ENCODE measurements at places on chromosomes 16 and 17.

DNA sequence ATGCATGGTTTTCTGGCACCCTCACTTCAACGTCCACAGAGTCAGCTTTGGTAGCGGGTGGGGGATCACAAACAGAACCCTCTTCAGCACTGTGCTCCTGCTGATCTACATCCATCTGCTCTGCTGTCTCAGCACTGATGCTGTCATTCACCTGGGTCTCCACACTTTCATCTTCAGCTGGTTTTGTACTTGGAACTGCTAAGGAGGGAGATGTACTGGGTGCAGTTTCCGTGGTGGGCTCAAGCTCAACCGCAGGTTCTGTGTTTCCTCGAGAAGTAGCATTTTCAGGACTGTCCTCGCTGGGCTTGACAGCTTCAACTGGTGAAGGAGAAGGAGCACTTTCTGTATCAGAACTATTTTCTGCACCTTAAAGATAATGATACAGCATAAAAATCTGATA lies 101.8 kb downstream of the TTC19 start:
- no peak for DNase-seq

DNA sequence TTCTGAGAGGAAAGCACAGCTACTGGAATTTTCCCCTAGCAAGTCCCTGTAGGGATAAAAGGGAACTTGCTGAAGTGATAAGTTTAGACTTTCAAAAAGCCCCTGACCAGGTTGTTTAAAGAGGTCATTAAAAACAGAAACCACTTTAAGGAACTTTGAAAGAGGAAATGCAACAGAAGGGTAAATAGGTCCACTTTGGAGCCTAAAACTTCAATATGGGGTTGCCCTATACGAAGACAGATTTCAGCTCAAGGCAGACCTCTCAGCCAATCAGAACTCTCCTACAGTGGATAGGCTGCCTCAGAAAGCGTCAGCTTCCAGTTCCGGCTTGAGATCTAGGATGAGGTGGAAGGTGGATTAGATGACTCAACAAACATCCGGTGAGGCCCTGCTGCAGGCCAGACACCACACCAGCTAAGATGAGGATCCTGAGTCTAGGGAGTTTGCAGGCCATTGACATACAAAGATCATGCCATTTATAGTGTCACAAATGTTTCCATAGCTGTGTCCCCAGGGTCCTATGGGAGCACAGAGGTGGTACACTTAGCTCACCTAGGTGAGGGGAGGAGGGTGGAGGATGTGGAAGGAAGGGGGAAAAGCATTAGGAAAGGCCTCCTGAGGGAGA lies 7.9 kb upstream of the MFSD6L start:
- peak; percentile 59 for DNase-seq

DNA sequence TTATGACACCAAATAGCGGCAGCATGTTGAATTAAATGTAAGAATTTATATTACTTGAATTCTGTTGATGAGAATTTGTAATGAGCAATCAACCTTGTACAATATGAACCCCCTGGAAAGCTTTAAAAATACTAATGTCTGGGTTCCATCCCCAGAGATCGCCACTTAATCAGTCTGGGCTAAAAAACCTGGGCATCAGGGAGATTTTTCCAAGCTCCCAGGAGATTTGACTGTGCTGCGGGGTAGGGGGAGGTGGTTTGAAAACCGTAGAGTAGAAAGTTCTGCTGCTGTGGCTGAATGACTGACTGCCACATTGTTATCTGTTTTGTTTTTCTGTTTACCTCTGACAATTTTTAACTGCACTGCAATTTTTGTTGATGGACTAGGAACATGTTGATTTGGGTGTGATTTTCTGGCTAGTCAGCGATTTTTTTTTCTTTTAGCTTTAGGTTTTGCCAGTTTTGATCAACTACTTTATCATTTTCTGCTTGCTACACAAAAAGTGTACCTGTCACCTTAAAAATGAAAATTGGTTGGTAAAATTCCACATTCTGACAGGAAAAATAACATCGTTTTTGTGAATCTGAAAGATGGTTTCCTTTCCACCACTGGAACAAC lies 79.3 kb downstream of the PCTP start:
- DNase-seq = no peak

DNA sequence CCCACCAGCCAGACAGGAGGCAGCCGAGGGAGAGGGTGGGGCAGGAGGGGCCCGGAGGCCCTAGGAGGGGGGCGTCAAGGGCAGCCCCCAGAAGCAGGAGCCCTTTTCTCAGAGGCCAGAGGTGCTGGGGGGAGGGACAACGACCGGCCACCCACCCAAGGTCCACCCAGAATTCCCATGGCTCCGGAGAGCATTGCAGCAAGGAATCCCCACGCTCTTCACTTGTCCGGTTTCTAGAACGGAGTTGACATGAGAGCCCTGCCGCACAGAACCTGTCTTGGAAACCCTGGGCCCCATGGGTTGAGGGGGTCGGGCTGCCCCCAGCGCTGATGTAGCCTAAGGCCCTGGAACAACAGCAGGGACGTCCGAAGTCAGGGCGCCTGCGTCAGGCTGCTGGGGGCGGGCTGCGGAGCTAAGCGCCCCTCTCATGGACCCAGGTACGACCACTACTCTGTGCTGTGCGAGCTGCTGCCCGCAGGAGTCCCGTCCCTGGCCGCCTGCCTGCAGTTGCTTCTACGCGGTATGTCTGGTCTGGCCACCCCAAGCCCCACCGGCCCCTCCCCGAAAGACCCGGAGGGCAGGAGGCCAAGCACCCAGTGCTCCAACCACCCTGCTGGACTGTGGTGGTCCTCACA lies 11.2 kb downstream of the CYBC1 start:
- no peak for DNase-seq

DNA sequence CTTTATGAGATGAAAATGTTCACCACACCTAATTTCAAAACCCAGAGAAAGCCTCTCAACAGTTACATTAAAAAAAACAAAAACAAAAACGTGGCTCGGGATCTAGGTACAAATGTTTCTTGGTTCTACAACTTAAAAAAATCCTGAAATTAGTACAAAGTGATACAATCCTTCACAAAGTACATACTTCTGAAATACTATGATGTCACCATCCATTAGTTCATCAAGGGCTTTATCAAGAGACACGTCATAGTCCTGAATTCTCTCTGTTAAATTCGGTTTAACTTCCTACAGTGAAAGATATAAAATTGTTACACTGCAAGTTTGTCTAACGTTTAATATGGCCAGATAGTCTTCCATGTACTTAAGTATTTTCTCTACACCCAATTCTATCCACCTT lies 18.2 kb downstream of the LITAFD start:
- DNase-seq = no peak

DNA sequence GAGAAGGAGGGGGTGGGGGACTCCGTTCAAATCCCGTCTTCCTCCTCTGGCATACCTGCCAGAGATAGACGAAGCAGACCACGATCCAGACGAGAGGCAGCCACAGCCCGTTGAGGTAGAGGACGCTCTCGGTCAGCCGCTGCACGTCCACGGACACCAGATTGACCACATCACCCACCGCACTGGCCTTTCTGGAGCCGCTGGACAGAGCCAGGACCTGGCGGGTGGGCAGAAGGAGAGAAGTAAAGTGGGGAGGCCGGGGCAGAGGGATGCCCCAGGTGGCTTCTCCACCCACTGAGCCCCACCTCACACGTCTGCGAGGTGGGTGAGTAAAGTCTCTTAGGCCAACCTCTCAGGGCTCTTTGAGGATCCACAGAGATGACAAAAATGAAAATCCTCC lies 25.3 kb downstream of the ABCC6 start:
- DNase-seq = no peak

GRCh38 chr17:56939869-56940484 lies 20.9 kb downstream of the COIL start:
- peak; percentile 67 for DNase-seq

DNA sequence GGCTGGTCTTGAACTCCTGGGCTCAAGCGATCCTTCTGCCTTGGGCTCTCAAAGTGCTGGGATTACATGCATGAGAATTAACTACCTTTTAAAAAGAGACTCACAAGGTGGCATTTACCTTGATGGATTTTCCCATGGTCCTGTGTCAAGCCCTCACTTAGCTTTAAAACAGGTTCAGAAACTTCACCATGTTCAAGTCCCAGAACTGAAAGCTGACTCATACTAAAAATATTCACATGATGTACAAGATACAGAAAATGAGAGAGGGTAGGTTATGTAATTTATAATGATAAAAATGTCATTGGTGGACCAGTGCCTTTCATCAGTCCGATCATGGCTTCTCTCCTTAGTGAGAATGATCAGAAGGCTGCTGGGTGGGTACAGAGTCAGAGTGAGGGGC lies 4.3 kb upstream of the AKAP1 start:
- DNase-seq = peak; percentile 35

GRCh38 chr16:2952679-2953078 lies 11.4 kb upstream of the KREMEN2 start:
- no peak for DNase-seq

DNA sequence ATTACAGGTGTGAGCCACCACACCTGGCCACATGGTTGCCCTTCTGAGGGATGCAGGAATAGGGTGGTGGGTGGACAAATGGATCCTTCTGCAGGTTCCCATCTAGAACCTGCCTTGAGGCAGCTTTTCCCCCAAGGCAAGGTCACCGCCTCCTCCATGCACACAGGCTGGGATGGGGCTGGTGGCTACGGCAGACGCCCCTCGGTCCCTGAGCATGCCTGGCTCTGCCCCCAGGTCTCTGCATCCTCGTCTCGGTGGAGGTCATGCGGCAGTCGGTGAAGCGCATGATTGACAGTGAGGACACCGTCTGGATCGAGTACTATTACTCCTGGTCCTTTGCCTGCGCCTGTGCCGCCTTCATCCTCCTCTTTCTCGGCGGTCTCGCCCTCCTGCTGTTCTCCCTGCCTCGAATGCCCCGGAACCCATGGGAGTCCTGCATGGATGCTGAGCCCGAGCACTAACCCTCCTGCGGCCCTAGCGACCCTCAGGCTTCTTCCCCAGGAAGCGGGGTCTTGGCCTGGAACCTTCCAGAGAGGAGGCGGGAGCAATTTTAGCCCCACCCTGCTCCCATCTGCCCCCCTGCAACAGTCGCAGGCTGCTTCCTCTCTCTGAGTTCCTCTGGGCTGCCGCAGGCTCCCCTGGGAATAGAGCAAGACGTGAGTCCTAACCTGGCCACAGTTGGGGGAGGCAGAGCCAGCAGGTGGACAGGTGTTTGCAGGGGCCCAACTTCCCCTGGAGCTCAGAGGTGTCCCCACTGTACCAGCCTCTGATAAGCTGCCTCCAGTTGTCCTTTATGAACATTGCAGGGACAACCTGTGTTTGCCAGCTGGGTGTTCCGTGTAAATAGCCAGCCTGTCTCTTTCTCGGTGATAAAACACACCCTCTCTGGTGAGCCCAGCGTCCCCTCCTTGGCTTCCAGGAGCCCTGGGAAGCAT lies 11.7 kb downstream of the CACNG1 start:
- no peak for DNase-seq

DNA sequence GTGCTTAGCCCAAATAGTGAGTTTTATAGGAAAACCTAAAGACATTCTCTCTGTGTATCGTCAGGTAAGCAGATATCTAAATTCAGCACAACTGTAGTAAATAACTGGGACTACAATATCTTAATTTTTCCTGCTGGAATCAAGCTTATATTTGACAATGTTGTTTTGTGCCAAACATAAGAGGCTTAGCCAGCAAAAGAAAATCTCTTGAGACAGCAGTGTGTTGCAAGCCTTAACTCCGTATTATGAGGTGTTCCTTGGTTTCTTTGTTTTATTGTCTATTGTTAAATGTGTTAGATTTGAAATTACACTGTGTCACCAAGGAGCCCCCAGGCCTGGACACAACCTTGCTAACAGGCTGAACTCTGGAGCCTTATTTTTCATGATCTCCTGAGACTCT lies 1570.6 kb upstream of the GOT2 start:
- no peak for DNase-seq

DNA sequence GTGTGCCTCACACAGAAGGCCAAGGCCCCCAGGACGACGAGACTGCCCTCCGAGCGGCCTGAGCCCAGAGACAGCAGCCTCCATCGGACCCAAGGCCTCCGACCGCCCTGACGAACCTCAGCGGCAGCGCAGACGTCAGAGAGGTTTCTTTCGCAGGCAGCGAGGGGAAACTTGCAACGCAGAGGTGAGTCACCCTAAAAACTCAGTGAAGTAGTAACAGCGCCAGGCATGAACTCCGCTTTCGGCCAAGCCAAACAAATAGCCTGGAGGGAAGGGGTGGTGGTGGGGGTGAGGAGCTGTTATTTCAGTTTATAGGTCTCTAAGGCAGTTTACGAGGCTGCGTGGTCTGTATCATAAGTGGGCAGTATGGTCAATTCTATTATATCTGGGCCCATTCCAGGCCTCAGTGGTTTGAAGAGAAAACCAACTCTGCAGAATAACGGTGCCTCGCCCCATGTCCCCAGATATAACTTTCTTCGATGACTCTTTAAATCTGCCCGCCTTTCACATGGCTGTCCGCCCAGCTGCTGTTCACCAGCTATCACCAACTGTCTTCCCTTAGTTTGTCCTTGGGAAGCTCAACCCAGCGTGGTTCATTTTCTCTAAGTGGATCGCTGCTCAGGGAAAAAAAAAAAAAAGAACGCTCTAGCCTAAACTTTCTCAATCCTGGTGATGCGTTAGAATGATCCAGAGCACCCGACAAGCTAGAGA lies 43.5 kb upstream of the FOXF1 start:
- no peak for DNase-seq

DNA sequence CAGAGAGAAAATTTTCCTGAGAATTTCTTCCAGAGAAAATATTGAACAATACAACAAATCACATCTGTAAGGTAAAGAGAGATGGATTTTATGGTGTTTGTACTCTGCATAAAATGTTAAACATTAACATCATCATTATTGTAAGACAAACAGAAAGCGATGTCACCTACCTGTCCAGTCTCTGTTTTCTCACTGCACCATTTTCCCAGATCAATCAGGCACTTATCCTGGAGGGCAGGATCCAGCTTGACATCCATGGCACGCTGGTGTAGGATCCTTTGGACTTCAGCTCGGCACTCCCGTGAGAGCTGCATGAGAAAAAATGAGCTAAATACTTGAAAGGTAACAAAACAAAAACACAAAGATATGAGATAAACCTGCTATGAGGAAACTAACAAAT lies 55.9 kb upstream of the CLEC18B start:
- no peak for DNase-seq

DNA sequence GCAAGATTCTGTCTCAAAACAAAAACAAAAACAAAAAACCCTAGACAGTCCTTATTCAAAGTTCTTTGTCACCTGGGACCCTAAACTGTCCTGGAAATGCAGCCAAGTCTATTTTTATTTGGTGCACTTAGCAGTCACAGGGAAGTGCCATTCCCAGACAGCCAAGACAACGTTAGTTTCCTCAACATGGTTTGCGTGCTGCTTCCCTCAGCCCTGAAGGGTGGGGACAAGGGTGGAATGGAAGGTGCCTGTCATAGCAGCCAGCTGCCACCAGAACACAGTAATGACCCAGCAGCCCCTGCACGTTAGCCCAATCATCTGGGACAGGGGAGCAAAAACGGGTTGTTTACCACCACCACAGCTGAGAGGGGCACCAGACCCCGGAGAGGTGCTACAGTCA lies 16.9 kb downstream of the CREBBP start:
- DNase-seq = no peak

- no peak for DNase-seq
Measured at GRCh38 chr16:73054125-73054484, 6.2 kb upstream of the ZFHX3 start.

DNA sequence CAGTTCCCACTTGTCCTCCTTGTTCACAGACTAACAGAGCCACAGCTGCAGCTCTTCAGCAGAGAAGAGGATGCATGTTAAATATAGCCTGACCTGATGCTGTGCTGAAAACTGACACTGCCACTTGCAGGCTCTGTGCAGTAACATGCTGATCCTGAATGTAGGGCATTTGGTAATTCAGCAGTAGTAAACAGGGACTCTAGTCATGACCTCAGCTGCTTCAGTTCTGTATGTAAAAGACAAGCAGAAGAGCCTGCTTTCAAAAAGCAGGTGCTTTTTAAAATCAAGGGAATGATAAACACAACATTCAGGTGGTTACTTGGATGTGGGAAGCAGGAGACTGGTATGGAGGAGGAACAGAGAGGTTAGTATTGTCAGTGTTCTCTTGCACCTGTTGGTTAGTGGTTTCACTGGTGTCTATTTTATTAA lies 33.8 kb downstream of the ESRP2 start:
- DNase-seq = no peak
